ENCODE measurements at places on chromosomes 16 and 17. TPM values are rescaled to one million over a fixed set of nuclear protein-coding genes. Genes with fewer than 3 reads are reported as not detected.

Gene SALL1
- polyA plus RNA-seq, result 0.07 TPM

Gene ANKS4B
- 0.02 TPM for polyA plus RNA-seq

Gene ALOX15
- 0.48 TPM for polyA plus RNA-seq

DNA sequence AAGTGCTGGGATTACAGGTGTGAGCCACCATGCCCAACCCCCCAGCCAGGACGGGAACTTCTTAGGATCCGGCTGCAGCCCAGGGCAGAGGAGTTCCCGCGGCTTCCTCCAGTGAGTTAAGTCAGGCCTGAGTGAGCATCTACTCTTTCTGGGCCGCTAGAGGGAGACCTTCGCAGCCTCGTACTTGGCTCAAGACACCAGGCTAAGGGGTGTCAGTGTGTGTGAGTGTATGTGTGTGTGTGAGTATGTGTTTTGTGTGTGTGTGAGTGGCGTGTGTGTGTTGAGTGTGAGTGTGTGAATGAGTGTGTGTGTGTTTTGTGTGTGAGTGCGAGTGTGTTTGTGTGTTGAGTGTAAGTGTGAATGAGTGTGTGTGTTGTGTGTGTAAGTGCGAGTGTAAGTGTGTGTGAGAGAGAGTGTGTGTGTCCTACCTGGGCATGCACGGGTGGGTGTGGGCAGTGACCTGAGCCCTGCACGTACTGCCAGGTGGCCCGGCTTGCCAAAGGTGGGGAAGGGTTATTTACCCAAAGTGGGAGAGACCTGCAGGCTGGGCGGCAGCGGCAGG lies 58.5 kb downstream of the TMEM235 start:
- no peaks in the 10 kb centered on the region for H3K27me3 ChIP-seq
- no peak overlapping the region for H3K27ac ChIP-seq
- peaks cover 44% of the 10 kb centered on the region for H3K4me1 ChIP-seq
- peak; percentile 86 for DNase-seq
- H3K36me3 ChIP-seq, result no peaks in the 10 kb centered on the region
- H3K4me3 ChIP-seq, result no peak overlapping the region

- DNase-seq, result peak; percentile 81
- no peak overlapping the region for H3K27ac ChIP-seq
- H3K4me3 ChIP-seq, result no peak overlapping the region
- peaks cover 12% of the 10 kb centered on the region for H3K36me3 ChIP-seq
- H3K27me3 ChIP-seq, result peaks cover 24% of the 10 kb centered on the region
Observed at GRCh38 chr17:44350733-44351226, 5.7 kb downstream of the GRN start.

GRCh38 chr17:45940293-45940692 lies 45.9 kb downstream of the MAPT start:
- no peaks in the 10 kb centered on the region for H3K36me3 ChIP-seq
- H3K27me3 ChIP-seq, result peaks cover 41% of the 10 kb centered on the region
- DNase-seq, result no peak
- no peaks in the 10 kb centered on the region for H3K4me1 ChIP-seq

DNA sequence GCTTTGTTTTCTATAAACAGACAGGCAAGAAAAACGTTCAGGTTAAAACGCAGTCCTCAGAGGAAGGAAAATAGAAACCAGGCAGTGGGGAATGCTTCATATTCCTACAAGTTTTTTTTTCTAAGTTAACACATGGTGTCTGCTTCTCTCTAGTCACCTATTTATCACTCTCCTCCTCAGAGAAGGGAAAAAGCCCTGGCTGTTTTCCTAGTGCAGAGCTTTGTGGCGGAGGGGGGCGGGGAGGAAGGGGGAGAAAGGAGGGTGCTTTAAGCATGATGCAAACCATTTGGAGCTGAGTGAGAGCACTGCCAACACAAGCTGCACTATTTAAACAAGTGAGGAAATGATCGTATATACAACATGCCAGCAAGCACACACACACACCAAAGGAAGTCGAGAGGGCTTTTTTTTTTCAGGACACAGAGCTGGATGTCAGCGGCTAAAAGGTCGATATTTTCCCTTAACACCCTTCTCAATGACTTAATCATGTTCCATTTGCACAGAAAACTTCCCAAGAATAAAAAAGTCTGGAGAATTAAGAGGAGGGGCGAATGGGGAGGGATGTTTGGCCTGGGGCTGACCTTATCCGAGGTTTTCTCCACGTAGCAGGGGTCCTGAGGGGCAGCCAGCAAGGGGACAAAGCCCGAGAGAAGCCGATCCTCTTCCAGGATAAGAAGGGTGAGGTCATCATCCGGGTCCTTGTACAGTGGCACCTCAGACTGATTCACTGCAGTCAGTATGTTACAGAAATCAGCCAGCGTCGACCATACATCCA lies 117.4 kb downstream of the HIC1 start:
- peaks cover 62% of the 10 kb centered on the region for H3K36me3 ChIP-seq

DNA sequence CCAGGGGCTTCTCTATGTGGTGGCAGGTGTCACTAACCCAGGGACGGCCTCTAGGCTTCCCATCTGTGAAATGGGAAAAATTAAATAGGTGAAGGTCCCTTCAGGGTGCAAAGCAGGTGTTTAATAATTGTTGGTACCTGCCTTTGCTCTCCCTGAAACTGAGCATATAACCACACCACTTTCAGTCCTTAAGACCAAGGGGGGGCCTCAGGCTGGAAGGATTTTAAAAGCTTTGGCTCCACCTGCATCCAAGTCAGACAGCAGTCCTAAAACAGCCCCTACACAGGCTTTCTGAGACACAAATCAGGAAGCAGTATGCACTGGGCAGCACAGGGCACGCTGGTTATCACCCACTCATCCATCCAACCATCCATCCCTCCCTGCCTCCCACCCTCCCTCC lies 55.0 kb downstream of the TK2 start:
- DNase-seq, result no peak
- H3K4me1 ChIP-seq, result no peaks in the 10 kb centered on the region
- H3K4me3 ChIP-seq, result no peak overlapping the region
- H3K36me3 ChIP-seq, result no peaks in the 10 kb centered on the region
- H3K27ac ChIP-seq, result no peak overlapping the region

GRCh38 chr16:12231666-12232065 lies 255.1 kb downstream of the SNX29 start:
- H3K36me3 ChIP-seq, result peaks cover 2% of the 10 kb centered on the region
- no peak overlapping the region for H3K4me3 ChIP-seq
- H3K4me1 ChIP-seq, result peaks cover 9% of the 10 kb centered on the region
- DNase-seq, result no peak
- no peak overlapping the region for H3K27ac ChIP-seq
- no peaks in the 10 kb centered on the region for H3K27me3 ChIP-seq

GRCh38 chr17:42329025-42329976 lies 41.0 kb downstream of the STAT5A start:
- no peaks in the 10 kb centered on the region for H3K27me3 ChIP-seq
- no peak overlapping the region for H3K4me3 ChIP-seq
- H3K36me3 ChIP-seq, result peaks cover 54% of the 10 kb centered on the region
- peaks cover 4% of the 10 kb centered on the region for H3K4me1 ChIP-seq
- DNase-seq, result no peak
- peak overlapping the region; percentile 56 for H3K27ac ChIP-seq

GRCh38 chr17:48841395-48841831 lies 10.6 kb downstream of the CALCOCO2 start:
- DNase-seq, result peak; percentile 64
- H3K27me3 ChIP-seq, result no peaks in the 10 kb centered on the region

GRCh38 chr16:48562475-48562874 lies 47.5 kb downstream of the N4BP1 start:
- no peaks in the 10 kb centered on the region for H3K4me1 ChIP-seq
- DNase-seq, result no peak
- no peak overlapping the region for H3K4me3 ChIP-seq
- peaks cover 3% of the 10 kb centered on the region for H3K36me3 ChIP-seq

DNA sequence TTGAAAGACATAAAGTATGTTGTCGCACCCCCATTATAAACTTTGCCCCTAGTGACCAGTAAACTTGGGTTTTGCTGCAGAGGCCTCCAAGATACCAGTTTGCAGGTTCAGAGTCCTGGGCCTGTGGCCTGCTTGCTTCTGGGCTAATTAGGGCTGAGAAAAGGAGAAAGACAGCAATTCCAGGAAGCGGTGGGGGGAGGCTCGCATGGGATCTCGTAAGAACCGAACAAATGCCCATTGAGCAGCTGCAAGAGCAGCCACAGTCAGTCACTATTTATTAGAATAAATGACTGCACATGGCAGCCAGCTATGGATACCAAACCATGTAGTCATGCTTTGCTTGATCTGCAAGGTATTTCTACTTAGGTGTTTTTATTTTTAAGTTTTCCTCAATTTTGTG lies 4.9 kb downstream of the SHISA9 start:
- no peak overlapping the region for H3K4me3 ChIP-seq
- no peak for DNase-seq
- H3K36me3 ChIP-seq, result no peaks in the 10 kb centered on the region
- H3K4me1 ChIP-seq, result no peaks in the 10 kb centered on the region
- no peak overlapping the region for H3K27ac ChIP-seq

DNA sequence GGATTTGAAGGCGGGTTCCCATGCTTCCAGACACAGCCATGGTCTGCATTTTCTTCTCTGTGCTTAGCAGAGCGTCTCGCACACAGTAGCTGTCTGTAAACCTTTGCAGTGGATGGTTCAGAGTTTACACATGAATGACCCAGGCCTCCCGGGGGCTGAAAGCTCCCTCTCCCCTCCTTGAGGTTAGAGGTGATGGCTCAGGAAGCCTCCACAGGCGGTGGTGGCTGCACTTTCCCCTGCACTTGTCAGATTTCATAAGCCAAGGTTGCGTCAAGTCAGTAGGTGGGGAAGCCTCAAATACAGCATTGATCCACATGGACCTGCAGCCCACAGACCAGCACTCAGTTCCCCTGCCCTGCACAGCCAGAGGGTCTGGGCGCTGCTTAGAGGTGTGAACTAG lies 211.9 kb downstream of the KATNIP start:
- no peak overlapping the region for H3K4me3 ChIP-seq
- no peak overlapping the region for H3K27ac ChIP-seq
- H3K4me1 ChIP-seq, result no peaks in the 10 kb centered on the region
- H3K36me3 ChIP-seq, result no peaks in the 10 kb centered on the region

GRCh38 chr16:27432558-27432957 lies 30.6 kb downstream of the IL21R start:
- no peak overlapping the region for H3K27ac ChIP-seq
- no peak for DNase-seq
